ENCODE measurements at places on chromosomes 1 and 21. TPM values are rescaled to one million over a fixed set of nuclear protein-coding genes. Genes with fewer than 3 reads are reported as not detected.

Gene CLSTN1
- 64.3 TPM for total RNA-seq

- H3K4me3 ChIP-seq, result no peak overlapping the region
- no peak overlapping the region for H3K27ac ChIP-seq
- no peaks in the 10 kb centered on the region for H3K27me3 ChIP-seq
- DNase-seq, result no peak
- no peaks in the 10 kb centered on the region for H3K36me3 ChIP-seq
- peaks cover 10% of the 10 kb centered on the region for H3K4me1 ChIP-seq
Measured at GRCh38 chr1:93964777-93965200, 55.6 kb upstream of the GCLM start.

Gene KCTD3
- total RNA-seq, result 45.0 TPM

DNA sequence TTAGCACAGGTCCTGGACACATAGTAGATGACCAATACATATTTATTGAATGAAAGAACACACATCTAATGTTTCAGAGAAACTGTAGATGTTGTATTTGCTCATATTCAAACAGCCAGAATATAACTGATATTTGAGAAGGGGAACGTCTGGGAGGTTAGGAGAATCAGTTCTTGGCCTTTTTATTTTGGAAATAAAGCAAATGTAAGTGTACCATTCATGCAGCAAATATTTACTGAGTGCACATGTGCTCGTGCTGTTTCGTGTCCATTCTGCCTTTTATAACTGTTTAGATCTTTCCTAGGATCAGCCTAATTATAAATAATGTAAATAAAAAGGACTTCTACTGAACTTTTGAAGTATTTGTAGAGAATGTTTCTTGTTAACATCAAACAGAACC lies 103.8 kb downstream of the GREM2 start:
- DNase-seq, result no peak
- no peak overlapping the region for H3K27ac ChIP-seq

DNA sequence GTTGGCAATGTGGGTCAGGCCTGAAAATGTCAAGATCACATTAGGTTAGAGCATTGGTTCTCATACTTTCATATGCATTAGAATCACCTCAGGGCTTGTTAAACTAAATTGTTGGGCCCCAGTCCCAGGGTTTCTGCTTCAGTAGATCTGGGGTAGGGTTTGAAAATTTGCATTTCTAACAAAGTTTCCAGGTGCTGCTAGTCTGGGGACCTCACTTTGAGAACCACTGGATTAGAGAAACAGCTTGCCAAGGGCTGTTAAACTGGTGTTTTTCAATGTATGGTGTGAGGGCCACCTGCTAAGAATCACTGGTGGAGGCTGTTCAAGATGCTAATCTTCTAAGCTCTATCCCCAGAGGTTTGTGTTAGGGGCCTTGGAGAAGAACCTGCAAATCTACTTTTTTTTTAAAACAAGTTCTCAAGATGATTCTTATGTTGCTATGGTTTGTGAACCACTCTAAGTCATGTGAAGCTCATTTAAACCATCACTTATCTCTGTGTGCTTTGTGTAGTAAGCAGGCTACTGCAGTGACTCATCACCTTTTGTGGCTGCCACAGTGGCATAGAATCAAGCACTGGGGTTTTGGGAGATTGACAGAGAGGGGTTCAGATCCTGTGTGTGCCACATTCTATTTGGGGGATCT lies 152.2 kb downstream of the S1PR1 start:
- no peaks in the 10 kb centered on the region for H3K36me3 ChIP-seq
- H3K4me1 ChIP-seq, result no peaks in the 10 kb centered on the region
- no peak overlapping the region for H3K4me3 ChIP-seq
- no peak overlapping the region for H3K27ac ChIP-seq

Gene SPRR2A
- total RNA-seq, result not detected

GRCh38 chr1:99348397-99349132 lies 84.3 kb downstream of the PLPPR4 start:
- H3K27me3 ChIP-seq, result no peaks in the 10 kb centered on the region
- H3K4me1 ChIP-seq, result peaks cover 13% of the 10 kb centered on the region
- DNase-seq, result no peak
- no peaks in the 10 kb centered on the region for H3K36me3 ChIP-seq
- H3K4me3 ChIP-seq, result no peak overlapping the region
- no peak overlapping the region for H3K27ac ChIP-seq

Data from SJSA1 (cell line).